ENCODE measurements at places on chromosomes 4 and X.

GRCh38 chrX:35122756-35123155 is 180.2 kb downstream of the FAM47B start:
- no peak for DNase-seq

DNA sequence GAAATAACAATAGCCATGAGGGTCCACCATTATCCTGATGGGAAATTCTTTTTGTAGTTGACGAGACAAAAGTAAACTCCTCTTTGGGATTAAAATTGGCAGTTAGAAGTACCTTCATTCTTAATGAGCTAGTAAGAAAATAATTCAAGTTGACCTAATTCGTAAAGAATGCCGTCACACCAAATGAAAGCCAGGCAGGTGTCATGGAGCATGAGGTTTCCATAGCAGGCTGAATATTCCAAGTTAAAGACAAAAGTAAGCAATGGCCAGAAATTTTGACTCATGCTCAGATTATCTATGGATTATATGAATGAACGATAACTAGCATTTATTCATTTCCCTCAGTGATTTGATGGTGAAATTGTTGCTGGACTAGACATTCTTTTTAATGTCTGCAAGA is 192.2 kb upstream of the FAT1 start:
- DNase-seq: no peak

DNA sequence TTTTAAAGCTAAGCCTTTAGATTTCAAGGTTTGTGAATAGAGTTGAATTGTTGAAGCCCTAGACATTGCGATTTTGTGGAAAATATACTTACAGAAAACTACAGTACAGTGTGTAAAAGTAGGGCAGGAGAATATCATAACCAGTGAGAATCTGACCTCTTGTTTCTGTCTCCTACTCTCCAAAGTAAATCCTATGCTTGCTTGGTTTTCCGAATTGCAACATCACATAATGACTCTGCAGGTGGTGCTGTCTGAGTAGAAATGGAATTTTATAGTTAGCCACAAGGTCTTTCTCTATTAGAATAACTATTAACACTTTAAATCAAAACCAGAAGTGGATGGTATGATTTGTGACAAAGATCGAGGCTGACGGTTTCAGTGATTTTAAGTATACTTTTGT is 505.6 kb downstream of the RAPGEF2 start:
- DNase-seq: no peak

DNA sequence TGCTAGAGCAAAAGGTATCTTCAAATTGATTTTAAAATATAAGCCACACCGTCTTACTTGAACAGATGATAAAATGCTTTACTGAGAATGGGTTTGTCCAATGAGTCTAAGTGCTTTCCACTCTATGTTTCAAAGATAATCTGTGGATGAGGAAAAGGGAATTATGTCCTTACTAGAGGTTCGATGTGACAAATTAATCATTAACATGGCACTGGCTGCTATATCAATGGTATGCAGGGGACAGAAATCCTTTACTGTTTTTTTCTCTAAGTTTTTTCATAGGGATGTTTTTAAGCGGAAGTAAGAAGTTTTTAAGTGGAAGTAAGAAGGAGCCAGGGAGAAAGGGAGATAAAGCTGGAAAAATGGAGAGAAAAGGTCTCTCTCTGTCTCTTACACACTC is 38.0 kb downstream of the MID1IP1 start:
- no peak for DNase-seq

DNA sequence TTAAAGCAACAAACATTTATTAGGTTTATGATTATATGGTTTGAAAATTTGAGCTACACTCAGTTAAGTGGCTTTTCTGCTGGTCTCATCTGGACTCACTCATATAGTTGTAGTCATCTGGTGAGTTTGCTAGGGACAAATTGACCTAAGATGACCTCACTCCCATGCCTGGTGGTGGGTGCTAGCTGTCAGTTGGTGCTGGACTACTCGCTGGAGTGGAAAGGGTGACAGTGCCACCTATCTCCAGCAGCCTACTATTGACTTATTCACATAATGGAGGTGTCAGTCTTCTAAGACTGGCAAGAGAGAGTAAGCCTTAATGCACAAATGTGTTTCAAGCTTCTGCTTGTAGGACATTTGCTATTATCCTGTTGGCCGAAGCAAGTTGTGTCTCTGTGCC is 88.2 kb downstream of the TASL start:
- no peak for DNase-seq

DNA sequence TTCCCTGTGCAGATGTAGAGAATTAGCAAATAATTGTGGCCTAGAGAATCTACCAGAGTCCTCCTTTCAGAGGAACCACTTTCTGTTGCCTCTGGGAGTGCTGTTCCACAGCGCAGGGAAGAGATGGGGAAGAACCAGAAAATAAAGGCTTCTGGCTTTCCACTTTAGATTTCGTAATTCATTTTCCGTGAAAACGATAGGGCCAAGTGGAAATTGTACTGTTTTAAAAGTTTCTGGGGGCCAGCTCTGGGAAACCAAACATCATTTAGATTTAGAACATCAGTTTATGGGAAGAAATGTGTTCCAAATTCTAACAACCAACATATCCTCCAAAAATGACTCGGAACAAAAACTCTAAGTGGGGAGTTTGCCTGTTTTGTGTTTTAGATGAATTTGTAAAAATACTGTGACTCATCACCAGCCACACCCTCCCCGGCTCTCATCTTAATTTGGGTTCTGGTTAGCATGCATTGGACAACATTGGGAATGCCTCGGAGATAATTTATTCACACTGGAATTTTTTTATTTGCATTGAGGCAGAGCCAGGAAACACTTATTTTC is 65.2 kb upstream of the LNX1 start:
- DNase-seq: no peak

DNA sequence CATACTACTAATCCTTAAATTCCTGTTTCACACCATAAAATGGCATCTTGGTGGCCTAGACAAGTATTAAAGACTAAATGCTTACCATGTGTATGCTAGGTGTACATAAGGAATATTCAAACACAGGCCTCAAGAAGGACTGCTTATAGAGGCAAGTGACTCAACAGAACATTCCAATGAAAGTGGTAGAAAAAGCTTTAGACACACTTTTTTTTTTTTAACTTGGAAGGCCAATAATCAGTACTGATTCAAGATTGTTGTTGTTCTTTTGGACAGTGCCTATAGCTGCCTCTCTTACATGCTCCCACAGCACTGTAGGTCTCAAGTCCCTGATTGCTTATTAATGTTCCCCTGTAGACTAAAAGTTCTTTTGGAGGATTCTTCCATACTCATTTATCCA is 77.6 kb downstream of the FBXL5 start:
- no peak for DNase-seq

GRCh38 chrX:4043951-4044350 is 330.5 kb upstream of the PRKX start:
- DNase-seq: no peak

- DNase-seq: no peak
These were observed 96.6 kb upstream of the BANK1 start for GRCh38 chr4:101693842-101694398.

DNA sequence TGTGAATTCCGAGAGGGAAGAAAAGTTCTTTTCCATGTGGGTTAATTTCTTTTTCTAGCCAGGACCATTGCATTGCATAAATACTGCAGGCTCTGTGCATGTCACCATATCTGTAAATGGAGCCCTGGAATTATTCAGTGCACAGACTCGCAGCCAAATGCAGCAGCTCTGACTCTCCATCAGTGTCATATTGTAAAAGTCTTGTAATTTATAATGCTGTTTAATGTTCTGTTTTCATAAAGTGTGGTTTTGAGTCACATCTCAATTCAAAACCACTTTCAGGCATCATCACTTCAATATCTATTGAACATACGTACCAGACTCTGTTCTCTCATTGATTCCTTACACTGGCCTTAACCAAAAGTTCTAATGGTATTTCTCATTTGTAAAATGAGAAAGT is 193.9 kb upstream of the RPL34 start:
- no peak for DNase-seq

GRCh38 chr4:82043081-82043808 is 330.5 kb downstream of the HNRNPD start:
- no peak for DNase-seq

GRCh38 chr4:67750691-67751090 is 3.5 kb downstream of the GNRHR start:
- no peak for DNase-seq

DNA sequence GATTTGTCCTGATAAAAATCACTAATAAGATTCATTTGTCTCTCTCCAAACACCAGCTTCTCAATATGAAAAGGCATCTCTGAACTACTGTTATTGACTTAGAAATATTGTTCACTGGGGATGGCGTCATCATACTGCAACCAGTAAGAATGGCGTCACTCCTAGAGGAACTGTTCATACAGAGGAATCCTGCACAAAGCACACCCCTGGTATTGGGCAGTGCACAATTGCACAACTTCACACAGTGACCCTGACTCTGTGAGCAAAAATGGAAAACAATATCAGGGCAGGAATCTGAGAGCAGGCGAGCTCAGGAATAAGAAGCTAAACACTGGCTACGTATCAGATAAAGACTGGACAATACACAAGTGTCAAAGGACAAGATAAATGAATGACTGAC is 66.7 kb upstream of the PNPLA4 start:
- DNase-seq: no peak

- DNase-seq: no peak
These were observed 161.7 kb upstream of the RPL34 start for GRCh38 chr4:108458681-108459080.

DNA sequence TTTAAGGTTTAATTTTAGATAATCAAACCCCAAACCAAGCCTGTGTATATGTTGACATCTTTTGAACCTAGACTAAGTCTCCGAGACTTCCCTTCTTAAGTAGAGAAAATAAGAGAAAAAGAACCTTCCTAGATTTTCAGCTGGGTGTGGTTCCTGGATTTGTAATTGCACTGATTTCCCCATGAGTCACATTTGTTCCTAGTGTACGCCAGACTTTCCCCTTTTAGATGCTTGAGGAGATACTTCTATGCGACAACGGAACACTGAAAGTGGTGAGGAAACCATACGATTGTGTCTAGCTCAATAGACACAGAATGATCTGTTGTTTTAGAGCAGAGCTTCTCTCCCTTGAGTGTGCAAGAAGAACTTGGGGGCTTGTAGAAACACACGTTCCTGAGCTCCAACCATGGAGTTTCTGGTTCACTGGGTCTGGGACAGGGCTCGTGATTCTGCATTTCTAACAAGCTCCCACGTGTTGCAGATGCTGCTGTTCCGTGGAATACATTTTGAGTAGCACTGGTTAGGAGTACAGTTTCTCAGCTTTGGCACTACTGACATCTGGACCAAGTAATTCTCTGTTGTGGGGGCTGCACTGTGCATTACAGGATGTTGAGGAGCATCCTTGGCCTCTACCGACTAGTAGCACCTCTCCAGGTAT is 87.1 kb downstream of the AMELX start:
- DNase-seq: no peak

- no peak for DNase-seq
These were observed 21.5 kb upstream of the GTPBP6 start for GRCh38 chrX:340121-340520.
